ENCODE measurements at places on chromosomes 3 and 15.

DNA sequence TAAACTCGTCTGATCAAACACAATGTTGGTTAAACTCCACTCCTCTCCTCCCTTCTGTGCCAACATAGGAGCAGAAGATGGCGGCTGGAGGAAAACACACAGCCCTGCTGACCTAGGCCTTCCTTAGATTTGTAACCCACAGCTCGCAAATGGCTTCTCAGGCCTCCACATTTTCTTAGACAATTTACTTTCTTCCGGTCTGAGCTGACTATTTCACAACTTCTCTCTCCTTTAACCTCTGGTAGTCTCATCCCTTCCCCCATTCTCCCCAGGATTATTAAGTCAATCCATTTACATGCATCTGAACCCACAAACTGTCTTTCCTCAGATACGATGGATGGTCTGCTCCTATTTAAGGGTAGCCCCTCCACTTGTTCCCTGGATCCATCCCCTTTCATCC is 25.7 kb upstream of the ULK4 start:
- no peak for DNase-seq

DNA sequence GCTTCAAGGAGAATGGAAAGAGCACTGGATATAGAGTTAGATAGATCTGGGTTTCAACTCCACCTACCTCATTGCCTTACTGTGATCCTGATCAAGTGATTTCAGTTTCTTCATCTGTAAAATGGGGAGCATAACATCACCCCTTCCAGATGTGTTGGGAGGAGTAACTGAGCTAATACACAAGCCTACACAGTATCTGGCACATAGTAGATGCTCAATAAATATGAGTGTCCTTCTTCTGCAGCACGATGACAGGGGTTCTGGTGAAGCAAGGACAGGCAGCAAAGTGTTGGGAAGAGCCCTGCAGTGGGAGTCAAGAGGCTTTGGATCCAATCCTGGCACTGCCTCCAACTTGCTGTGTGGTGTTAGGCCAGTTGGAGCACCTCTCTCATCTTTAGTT is 270.0 kb downstream of the UACA start:
- no peak for DNase-seq

- DNase-seq = no peak
These were observed 338.4 kb downstream of the FHIT start for GRCh38 chr3:60912876-60913275.

- DNase-seq = no peak
These were observed 1109.1 kb downstream of the OTOL1 start for GRCh38 chr3:162605651-162606204.

GRCh38 chr15:31298707-31299172 is 27.9 kb upstream of the KLF13 start:
- DNase-seq = no peak

DNA sequence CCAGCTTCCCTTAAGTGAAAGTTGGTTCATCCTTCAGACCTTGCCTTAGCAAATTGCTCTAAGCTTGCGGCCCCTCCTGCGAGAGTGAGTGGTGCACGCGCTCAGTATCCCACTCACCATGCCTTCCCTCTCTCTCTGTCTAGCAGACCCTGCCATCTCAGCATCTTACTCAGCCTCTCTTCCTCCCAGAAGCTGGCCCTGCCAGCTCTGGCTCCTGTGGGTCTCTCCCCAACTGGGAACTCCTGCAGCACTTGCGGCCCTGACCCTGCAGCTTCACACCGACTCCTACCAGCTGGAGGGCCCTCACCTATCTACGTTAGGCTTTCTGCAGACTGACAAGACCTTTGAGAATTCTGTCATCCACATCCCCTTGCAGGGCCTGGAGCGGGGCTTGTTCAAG is 286.1 kb upstream of the TLE3 start:
- DNase-seq = no peak

GRCh38 chr3:73148682-73149081 is 87.2 kb downstream of the EBLN2 start:
- no peak for DNase-seq
